CD8-positive, alpha-beta memory T cell (primary cell): ENCODE measurements at places on chromosomes 2 and 18. TPM values are rescaled to one million over a fixed set of nuclear protein-coding genes. Genes with fewer than 3 reads are reported as not detected.

DNA sequence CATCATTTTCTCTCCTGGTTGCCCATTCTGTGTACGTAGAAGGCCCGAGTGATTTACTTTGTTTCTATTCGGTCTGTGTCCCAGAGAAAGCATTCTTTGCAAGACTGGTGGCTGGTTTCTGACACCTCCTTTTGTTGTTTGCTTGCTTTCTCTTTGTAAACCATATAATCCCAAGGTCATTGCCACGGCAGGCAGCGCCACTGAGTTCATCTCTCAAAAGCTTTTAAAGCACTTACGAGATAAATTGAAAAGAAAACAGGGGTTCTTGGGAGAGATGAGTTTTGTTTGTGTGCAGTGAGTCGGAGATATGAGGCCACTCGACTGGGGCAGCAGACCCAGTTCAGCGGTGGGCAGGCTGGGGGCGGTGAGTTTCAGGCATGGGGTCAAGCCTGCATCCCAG, 137.6 kb downstream of the NCK2 start:
- peaks cover 84% of the 10 kb centered on the region for H3K4me1 ChIP-seq
- H3K27ac ChIP-seq, result no peak overlapping the region
- H3K4me3 ChIP-seq, result no peak overlapping the region
- H3K36me3 ChIP-seq, result peaks cover 12% of the 10 kb centered on the region

- H3K4me3 ChIP-seq, result no peak overlapping the region
- no peaks in the 10 kb centered on the region for H3K27me3 ChIP-seq
- no peak overlapping the region for H3K27ac ChIP-seq
- no peaks in the 10 kb centered on the region for H3K4me1 ChIP-seq
- H3K36me3 ChIP-seq, result no peaks in the 10 kb centered on the region
Measured at GRCh38 chr2:237060534-237061312, 25.0 kb upstream of the COPS8 start.

DNA sequence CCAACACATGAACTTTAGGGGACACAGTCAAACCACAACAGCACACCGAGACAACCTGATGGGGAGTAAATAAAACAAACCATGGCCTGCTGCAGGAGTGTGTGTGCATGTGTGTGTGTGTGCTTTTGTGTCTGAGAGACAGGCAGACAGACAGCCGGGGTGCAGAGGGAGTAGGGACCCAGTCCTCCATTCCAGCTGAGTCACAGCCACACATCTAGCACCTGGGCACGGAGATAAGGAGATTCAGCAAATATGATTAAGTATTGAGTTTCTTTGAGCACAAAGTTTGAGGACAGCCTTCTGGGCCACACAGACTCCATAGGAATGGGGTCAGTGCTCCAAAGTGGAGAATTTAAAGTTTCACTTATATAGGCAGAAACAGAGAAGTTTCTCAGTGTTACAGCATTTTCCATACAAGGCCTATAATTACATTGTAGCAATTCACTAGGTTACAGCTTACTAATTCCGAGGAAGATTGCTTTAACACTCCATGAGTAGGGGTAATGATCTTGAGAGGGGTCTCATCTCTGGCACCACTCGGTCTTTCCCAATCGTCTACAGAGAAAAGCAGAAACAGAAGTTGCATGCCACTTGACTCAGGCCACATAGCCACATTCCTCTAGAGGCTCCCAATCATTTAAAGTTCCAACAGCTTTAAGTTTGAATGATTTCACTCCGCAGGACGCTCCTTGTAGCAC, 30.8 kb upstream of the PRLH start:
- H3K36me3 ChIP-seq, result no peaks in the 10 kb centered on the region
- H3K27ac ChIP-seq, result no peak overlapping the region

DNA sequence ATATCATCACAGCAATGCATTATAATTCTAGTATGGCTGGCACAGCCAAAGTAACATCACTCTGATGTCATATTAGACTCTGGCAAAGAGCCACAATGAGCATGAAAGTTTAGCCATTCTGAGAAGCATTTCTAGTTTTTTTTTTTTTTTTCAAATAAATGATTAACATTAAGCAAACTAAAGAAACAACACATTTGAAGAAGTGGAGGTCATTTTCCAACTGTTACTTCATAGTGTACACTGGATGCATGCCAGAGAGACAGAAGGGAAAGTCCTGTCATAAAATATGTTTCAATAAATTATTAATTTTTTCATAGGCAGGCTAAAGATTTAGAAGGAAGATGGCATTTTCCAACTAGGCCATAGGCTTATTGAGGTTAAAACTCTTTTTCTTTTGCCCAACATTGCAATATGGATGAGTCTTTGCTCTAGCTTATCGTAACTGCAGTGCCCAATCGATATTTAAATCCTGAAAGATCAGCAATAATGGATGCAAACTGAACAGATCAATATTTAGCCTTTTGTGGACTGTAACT, 1630.4 kb upstream of the ACVR2A start:
- no peaks in the 10 kb centered on the region for H3K27me3 ChIP-seq
- no peaks in the 10 kb centered on the region for H3K36me3 ChIP-seq
- no peaks in the 10 kb centered on the region for H3K4me1 ChIP-seq
- no peak overlapping the region for H3K4me3 ChIP-seq
- no peak overlapping the region for H3K27ac ChIP-seq
- DNase-seq, result no peak

- H3K27me3 ChIP-seq, result no peaks in the 10 kb centered on the region
- no peak for DNase-seq
- no peak overlapping the region for H3K27ac ChIP-seq
- H3K4me1 ChIP-seq, result no peaks in the 10 kb centered on the region
Measured at GRCh38 chr2:116510117-116510671, 1304.3 kb upstream of the DDX18 start.

TFCP2L1 gene
- total RNA-seq, result 0.16 TPM

DNA sequence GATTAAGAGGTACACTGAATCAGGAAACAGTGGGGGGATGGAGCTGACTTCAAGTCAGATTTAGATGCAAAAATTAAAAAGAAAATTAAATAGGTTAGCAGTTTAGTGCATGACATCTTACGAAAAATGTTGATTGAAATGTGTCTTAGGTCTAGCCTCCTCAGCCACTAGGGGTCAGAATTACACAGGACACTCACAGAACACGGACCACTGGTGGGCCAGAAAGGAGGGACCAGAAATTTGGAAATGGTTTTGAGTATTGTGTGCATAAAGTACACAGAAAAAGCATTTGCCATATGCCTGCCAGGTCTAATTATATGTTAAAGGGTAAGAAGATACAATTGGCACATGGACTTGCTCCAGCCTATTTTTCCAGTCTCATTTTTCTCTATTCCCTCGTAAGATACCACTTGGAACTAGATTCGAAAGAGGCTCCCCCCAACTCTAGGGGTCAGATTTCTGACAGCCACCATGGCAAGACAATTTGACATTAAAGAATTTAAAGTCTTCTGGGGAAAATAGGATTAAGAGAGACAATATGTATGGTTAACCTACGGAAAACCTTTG, 550.2 kb upstream of the SETBP1 start:
- no peak overlapping the region for H3K4me3 ChIP-seq
- H3K4me1 ChIP-seq, result no peaks in the 10 kb centered on the region
- no peaks in the 10 kb centered on the region for H3K36me3 ChIP-seq
- no peak for DNase-seq
- H3K27me3 ChIP-seq, result no peaks in the 10 kb centered on the region

GRCh38 chr2:16271231-16271896, 331.0 kb downstream of the MYCN start:
- DNase-seq, result no peak
- H3K27ac ChIP-seq, result no peak overlapping the region
- H3K4me1 ChIP-seq, result no peaks in the 10 kb centered on the region
- no peaks in the 10 kb centered on the region for H3K27me3 ChIP-seq

- H3K27me3 ChIP-seq, result no peaks in the 10 kb centered on the region
- no peaks in the 10 kb centered on the region for H3K36me3 ChIP-seq
- H3K27ac ChIP-seq, result no peak overlapping the region
- no peaks in the 10 kb centered on the region for H3K4me1 ChIP-seq
- DNase-seq, result no peak
- H3K4me3 ChIP-seq, result no peak overlapping the region
Measured at GRCh38 chr2:23548143-23548769, 163.3 kb downstream of the KLHL29 start.

ICOS gene
- 87.2 TPM for total RNA-seq

- H3K27me3 ChIP-seq, result no peaks in the 10 kb centered on the region
- no peaks in the 10 kb centered on the region for H3K36me3 ChIP-seq
- no peak overlapping the region for H3K4me3 ChIP-seq
- DNase-seq, result no peak
- H3K4me1 ChIP-seq, result no peaks in the 10 kb centered on the region
- H3K27ac ChIP-seq, result no peak overlapping the region
Measured at GRCh38 chr2:240957656-240958365, 40.6 kb upstream of the SNED1 start.

GRCh38 chr2:223865124-223865523, 27.7 kb upstream of the AP1S3 start:
- peak; percentile 46 for DNase-seq
- H3K27ac ChIP-seq, result no peak overlapping the region
- H3K36me3 ChIP-seq, result no peaks in the 10 kb centered on the region
- H3K4me1 ChIP-seq, result peaks cover 23% of the 10 kb centered on the region

GRCh38 chr2:147122944-147123343, 721.9 kb upstream of the ACVR2A start:
- H3K27ac ChIP-seq, result no peak overlapping the region
- no peaks in the 10 kb centered on the region for H3K4me1 ChIP-seq
- H3K27me3 ChIP-seq, result no peaks in the 10 kb centered on the region
- no peak for DNase-seq
- no peak overlapping the region for H3K4me3 ChIP-seq
- no peaks in the 10 kb centered on the region for H3K36me3 ChIP-seq

FSHR gene
- total RNA-seq, result not detected

GRCh38 chr2:236526455-236527158, 43.0 kb upstream of the ACKR3 start:
- H3K4me1 ChIP-seq, result no peaks in the 10 kb centered on the region
- H3K27ac ChIP-seq, result no peak overlapping the region
- no peak overlapping the region for H3K4me3 ChIP-seq
- no peak for DNase-seq
- no peaks in the 10 kb centered on the region for H3K36me3 ChIP-seq
